ENCODE measurements at places on chromosomes 16 and 17. TPM values are rescaled to one million over a fixed set of nuclear protein-coding genes. Genes with fewer than 3 reads are reported as not detected.

- no peaks in the 10 kb centered on the region for H3K36me3 ChIP-seq
- H3K27me3 ChIP-seq = no peaks in the 10 kb centered on the region
- peaks cover 20% of the 10 kb centered on the region for H3K4me1 ChIP-seq
- no peak for DNase-seq
Measured at GRCh38 chr16:67716097-67716496, 3.0 kb downstream of the GFOD2 start.

- H3K4me3 ChIP-seq = no peak within 1 kb of the TSS
- H3K27me3 ChIP-seq = no peaks in the 10 kb centered on the region
- H3K4me1 ChIP-seq = no peaks in the 10 kb centered on the region
- no peak within 1 kb of the TSS for H3K27ac ChIP-seq
- no peak for DNase-seq
- H3K36me3 ChIP-seq = no peaks in the 10 kb centered on the region
Measured at GRCh38 chr17:18951941-18952842, at the start of gene SLC5A10. Gene SLC5A10 (plus strand): TSS chr17:18952165. CDS start chr17:18952206, 41 bp downstream.

- no peaks in the 10 kb centered on the region for H3K36me3 ChIP-seq
- no peaks in the 10 kb centered on the region for H3K27me3 ChIP-seq
- H3K4me1 ChIP-seq = peaks cover 5% of the 10 kb centered on the region
- DNase-seq = no peak
- no peak overlapping the region for H3K4me3 ChIP-seq
Measured at GRCh38 chr16:78895681-78896080, 704.9 kb downstream of the MAF start.

GRCh38 chr17:64599187-64599676 is 62.9 kb downstream of the SMURF2 start:
- DNase-seq = peak; percentile 51
- H3K4me1 ChIP-seq = peaks cover 33% of the 10 kb centered on the region
- H3K27me3 ChIP-seq = no peaks in the 10 kb centered on the region
- H3K27ac ChIP-seq = no peak overlapping the region

- peak overlapping the region; percentile 89 for H3K27ac ChIP-seq
- peaks cover 55% of the 10 kb centered on the region for H3K4me1 ChIP-seq
- no peaks in the 10 kb centered on the region for H3K36me3 ChIP-seq
- H3K27me3 ChIP-seq = peaks cover 11% of the 10 kb centered on the region
- H3K4me3 ChIP-seq = peak overlapping the region; percentile 68
- DNase-seq = peak; percentile 98
Measured at GRCh38 chr17:31487648-31488263, 96.3 kb downstream of the RAB11FIP4 start.

- peaks cover 3% of the 10 kb centered on the region for H3K4me1 ChIP-seq
- no peak overlapping the region for H3K27ac ChIP-seq
- no peak for DNase-seq
- H3K4me3 ChIP-seq = no peak overlapping the region
- H3K27me3 ChIP-seq = no peaks in the 10 kb centered on the region
Measured at GRCh38 chr17:4087911-4088693, 54.7 kb downstream of the ZZEF1 start.

DNA sequence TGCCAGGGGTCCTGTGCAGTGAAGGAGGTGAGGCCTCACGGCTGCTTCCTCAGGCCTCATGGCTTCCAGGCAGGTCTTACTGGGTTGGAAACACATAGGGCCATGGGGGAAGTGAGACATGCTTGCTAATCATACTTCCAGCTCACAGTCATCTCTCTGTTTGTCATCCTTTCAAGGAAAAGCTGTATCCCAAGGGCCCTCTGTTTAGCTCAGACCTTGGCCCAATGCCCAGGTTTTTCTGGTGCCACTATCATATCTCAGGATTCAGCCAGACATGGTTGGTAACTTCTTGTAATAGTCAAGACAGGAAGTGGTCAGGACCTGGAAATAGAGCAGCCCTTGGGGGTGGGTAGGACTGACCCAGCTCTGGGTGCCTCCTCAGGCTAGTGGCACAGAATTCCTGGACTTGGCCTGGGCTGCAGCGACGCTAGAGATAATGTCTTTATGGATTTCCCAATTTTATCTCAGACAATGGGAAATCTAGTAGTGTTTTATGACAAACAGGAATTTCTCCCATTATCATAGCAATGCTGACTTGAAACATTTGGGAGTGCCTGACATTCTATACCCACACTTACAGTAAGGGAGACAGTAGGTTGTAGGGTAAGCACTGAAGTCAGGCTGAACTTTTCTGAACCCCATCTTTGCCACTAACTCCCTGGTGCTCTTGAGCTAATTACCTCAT is 13.5 kb upstream of the ITGB3 start:
- H3K36me3 ChIP-seq = no peaks in the 10 kb centered on the region
- no peak overlapping the region for H3K4me3 ChIP-seq
- H3K27me3 ChIP-seq = no peaks in the 10 kb centered on the region
- H3K27ac ChIP-seq = peak overlapping the region; percentile 59
- no peak for DNase-seq
- peaks cover 18% of the 10 kb centered on the region for H3K4me1 ChIP-seq

DNA sequence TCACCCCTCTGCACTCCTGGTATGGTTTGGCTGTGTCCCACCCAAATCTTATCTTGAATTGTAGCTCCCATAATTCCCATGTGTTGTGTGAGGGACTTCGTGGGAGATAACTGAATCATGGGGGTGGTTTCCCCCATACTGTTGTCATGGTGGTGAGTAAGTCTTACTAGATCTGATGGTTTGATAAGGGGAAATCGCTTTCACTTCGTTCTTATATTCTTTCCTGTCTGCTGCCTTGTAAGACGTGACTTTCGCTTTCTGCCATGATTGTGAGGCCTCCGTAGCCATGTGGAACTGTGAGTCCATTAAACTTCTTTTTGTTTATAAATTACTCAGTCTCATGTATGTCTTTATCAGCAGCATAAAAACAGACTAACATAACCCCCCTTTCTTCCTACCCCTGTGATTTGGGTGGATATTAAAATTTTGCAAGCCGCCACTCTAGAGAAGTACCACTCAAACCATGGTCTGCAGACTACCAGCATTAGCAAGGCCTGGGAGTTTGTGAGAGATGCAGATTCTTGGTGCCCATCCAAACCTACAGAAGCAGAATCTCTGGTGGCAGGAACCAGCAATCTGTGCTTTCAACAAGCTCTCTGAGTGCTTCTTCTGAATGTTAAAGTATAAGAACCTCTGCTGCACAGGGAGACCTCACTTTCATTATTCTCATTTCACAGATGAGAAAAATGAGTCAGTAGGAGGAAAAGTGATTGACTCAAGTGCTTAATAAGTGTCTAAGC is 999.5 kb upstream of the EEF2KMT start:
- H3K4me1 ChIP-seq = no peaks in the 10 kb centered on the region
- H3K4me3 ChIP-seq = no peak overlapping the region
- no peak overlapping the region for H3K27ac ChIP-seq
- no peak for DNase-seq

DNA sequence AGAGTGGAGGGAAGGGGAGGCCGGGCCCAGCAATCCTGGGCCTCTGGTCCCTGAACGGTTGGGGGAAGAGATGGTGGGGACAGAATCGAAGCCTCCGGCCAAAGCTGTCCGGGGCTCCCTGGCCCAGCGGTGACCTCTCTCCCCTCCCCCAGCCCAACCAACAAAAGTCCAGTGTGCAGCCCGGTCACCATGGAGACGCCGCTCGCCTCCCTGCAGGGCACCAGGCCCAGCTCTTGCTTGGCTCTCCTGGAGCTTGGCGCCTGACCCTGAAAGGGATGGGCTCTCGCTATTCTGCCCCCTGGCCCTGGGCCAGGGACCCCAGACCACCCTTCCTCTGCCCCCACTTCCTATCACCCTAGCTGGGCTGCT is 1.3 kb downstream of the METRN start:
- no peaks in the 10 kb centered on the region for H3K36me3 ChIP-seq
- peak overlapping the region; percentile 77 for H3K4me3 ChIP-seq
- DNase-seq = no peak
- peaks cover 16% of the 10 kb centered on the region for H3K27me3 ChIP-seq
- no peak overlapping the region for H3K27ac ChIP-seq

GRCh38 chr17:45334701-45335677 is 18.2 kb upstream of the MAP3K14 start:
- DNase-seq = no peak
- no peak overlapping the region for H3K4me3 ChIP-seq
- H3K36me3 ChIP-seq = no peaks in the 10 kb centered on the region
- H3K27me3 ChIP-seq = no peaks in the 10 kb centered on the region
- H3K4me1 ChIP-seq = peaks cover 38% of the 10 kb centered on the region
- no peak overlapping the region for H3K27ac ChIP-seq

- peaks cover 61% of the 10 kb centered on the region for H3K4me1 ChIP-seq
- H3K36me3 ChIP-seq = no peaks in the 10 kb centered on the region
- H3K27me3 ChIP-seq = no peaks in the 10 kb centered on the region
- DNase-seq = peak; percentile 86
Measured at GRCh38 chr17:83200231-83200699, 120.9 kb downstream of the METRNL start.

DNA sequence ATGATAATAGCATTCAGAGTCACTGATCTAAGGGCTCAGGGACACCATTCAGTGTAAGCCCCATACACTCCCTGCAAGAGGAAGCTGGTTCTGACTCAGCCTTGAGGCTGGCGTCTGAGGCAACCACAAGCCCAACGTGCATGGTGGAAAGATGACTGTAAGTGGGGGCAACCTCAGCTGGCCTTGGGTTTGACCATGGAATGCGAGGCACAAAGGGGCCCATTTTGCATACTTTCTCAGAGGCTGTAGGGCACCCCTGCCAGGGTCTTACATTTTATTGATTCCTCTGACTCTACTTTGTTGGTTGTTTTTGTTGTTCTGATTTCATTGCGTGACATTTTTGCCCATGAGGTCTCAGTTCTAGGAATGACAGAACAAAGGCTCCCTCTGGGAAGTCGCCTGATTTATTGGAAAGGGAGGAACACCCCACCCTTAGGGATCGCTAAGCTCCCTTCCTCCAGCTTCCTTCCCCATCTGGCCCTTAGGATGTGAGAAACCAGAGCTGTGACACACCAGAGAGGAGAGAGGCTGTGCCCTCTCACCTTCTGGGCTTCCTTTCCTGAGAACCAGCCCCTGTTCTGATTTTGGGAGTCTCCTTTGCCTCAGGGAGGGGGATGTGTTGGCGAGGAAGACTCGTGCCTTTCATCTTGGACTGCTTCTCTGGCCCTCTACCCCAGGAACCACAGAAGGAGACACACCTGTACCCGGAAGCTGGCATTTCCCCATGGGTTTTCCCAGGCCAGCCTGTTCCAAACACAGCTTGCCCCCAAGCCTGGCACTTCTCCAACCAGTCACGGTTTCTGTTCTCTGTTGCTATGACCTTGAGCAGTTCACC is 5.6 kb upstream of the CIITA start:
- no peaks in the 10 kb centered on the region for H3K36me3 ChIP-seq
- peak; percentile 83 for DNase-seq
- H3K4me1 ChIP-seq = peaks cover 54% of the 10 kb centered on the region
- peak overlapping the region; percentile 72 for H3K27ac ChIP-seq

- no peak for DNase-seq
- no peak overlapping the region for H3K27ac ChIP-seq
- no peaks in the 10 kb centered on the region for H3K4me1 ChIP-seq
- H3K27me3 ChIP-seq = no peaks in the 10 kb centered on the region
Measured at GRCh38 chr16:60151987-60152386, 1417.9 kb upstream of the GOT2 start.

DNA sequence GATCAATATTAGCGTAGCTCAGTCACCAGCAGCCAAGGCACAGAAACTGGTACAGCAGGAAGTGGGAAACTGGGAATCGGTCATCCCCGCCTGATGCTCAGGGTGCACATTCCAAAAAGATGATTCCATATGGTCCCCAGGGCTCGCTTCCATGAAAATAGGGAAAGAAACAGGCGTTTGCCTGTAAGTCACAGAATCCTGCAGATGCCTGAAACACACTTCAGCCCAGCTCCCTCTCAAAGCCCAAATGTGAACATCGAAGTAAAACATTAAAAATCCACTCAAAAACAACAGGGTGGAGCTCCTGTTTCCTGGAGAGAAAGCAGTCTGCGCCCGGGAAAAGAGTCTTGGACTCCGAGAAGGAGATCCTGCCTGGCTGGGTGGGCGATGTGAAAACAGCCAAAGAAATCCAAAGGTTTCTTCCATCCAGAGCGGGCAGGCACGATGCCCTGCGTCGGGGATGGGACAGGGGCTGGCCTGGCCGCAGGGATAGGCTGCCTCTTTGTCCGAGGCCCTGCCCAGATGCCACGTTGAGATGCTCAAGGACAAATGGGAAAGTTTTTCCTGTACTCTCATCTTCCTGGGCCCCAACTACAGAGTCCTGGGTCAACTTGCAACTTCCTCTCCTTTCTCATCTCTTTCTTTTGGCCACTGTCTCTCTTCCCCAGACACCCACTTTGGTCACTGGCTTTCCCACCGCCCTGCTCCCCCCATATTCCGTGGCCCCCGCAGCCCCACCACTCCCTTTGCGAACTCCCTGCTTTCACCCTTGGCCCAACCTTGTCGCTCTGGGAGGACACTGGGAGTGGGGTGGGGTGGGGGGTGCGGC is 743 bp downstream of the WIPI1 start:
- peak overlapping the region; percentile 76 for H3K4me3 ChIP-seq
- no peaks in the 10 kb centered on the region for H3K27me3 ChIP-seq
- peaks cover 51% of the 10 kb centered on the region for H3K4me1 ChIP-seq
- H3K27ac ChIP-seq = peak overlapping the region; percentile 88

DNA sequence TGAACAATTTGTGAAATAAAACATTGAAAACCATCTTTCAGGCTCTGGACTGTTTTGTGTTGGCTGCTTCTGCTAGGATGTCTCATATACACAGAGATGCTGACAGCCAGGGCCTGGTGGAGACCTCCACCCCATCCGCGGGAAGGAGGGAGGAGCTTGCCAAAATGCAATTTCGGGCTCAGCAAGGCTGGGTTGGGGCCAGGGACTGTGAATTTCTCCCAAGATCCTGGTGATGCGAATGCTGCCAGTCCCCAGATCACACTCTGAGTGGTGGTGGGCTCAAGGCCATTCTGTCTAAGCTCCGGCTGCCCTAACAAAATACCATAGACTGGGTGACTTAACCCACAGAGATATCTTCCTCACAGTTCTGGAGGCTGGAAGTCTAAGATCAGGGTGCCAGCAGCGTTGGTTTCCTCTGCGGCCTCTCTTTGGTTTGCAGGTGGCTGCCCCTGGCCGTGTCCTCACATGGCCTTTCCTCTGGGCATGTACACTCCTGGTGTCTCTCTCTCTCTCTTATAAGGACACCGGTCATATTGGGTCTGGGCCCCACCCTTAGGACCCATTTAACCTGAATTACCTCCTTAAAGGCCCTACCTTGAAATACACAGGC is 89.8 kb downstream of the CRISPLD2 start:
- H3K27me3 ChIP-seq = no peaks in the 10 kb centered on the region
- H3K27ac ChIP-seq = no peak overlapping the region
- H3K36me3 ChIP-seq = peaks cover 6% of the 10 kb centered on the region

MYCBPAP gene
- 3.8 TPM for total RNA-seq

NPIPB5 gene
- total RNA-seq = 268 TPM

SLC6A2 gene
- not detected for total RNA-seq

MRM3 gene
- 12.3 TPM for total RNA-seq

GDPD1 gene
- total RNA-seq = 5.3 TPM

TP53TG3D gene
- total RNA-seq = 0.77 TPM

CCL4L2 gene
- 2.6 TPM for total RNA-seq

ABCA8 gene
- total RNA-seq = 38.3 TPM

PRSS27 gene
- 1.3 TPM for total RNA-seq

MIEF2 gene
- 9.5 TPM for total RNA-seq

ABCC3 gene
- total RNA-seq = 41.7 TPM

All from lower lobe of right lung (tissue), 2 donors.